NCI-H1930 (cell line): ENCODE measurements at places on chromosomes 4 and X.

- DNase-seq = no peak
Measured at GRCh38 chrX:45903781-45904201, 641.4 kb downstream of the ZNF674 start.

DNA sequence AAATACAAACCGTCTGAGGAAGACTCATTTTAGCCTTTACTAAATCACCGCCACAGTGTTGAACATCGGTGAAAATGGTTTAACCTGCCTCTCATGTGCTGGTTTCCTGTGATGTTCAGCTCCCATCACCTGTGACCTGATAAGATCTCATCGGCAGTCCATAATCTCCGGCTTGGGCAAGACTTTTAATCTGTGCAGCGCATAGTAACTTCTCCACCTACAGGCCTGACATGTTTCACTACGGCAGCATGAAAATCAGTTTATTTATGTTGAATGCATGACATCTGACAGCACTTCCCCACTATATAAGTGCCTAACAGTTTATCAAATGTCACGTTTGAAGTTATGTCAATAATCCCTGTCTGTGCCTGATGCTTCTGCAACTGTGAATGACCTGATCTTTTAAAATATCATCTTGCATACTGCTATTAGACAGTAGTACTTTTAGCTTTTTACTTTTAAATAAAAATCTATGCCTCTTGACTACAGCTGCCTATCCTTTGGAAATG, 1919.8 kb upstream of the AGA start:
- DNase-seq = no peak

DNA sequence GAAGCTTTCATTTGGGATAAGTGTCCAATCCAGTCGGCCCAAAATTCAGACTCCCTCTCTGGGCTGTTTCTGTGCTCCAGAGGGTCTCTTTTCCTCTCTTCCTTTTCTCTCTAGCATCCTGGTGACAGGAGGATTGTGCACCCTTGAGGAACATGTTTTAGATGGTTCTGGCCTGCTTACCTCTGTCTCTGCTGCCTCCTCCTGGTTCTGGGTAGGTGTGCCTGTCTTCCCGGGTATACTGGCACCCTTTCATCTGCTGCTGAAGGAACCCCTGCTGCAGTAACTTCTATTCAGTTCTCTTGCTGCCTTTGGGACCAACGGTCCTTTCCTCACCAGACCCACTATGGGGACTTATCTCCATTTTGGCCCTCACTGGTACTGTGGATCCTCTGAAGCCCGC, 53.2 kb downstream of the HMGB2 start:
- DNase-seq = no peak

DNA sequence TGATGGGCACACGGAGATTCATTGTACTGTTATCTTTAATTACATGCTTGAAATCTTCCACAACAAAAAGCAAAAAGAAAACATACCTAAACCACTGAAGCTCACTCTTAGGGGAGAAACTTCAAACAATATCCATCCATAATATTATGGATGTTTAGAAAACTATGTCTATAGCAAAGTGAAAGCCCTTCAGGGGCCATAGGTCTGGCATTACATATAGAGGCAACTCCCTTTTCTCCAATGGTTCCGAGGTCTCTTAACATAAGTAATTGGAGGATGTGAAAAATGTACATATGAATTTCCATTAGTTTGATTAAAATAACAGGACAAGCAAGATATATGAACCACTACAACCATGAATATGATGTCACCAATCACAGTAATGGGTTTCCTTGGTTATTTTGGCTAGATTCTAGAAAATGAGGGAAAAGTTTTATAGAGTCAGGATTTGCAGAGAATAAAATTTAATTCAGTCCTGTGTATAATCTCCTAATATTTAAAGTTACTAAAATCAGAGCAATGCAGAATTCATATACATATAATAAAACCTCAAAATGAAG, 10.8 kb downstream of the UGDH start:
- DNase-seq = no peak

GRCh38 chr4:41455206-41455605, 82.8 kb upstream of the LIMCH1 start:
- DNase-seq = no peak

DNA sequence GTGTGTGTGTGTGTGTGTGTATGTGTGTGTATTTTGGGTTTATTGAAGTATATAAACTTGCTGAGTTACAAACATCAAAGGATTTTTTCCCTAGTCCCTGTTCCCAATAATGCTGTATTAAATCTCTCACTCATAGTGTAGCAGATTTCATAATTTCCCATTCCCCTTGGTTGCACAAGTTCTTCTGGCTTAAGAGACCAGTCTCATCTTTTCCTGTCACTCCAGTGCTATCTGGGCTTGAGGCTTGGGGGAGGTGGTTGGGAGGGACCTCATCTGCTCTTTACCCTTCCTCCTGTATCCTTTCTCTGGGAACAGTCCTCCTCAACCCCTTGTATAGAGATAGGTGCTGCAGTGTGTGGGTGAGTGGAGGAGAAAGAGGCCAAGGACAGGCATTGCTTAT, 285.4 kb upstream of the BOD1L1 start:
- DNase-seq = no peak

DNA sequence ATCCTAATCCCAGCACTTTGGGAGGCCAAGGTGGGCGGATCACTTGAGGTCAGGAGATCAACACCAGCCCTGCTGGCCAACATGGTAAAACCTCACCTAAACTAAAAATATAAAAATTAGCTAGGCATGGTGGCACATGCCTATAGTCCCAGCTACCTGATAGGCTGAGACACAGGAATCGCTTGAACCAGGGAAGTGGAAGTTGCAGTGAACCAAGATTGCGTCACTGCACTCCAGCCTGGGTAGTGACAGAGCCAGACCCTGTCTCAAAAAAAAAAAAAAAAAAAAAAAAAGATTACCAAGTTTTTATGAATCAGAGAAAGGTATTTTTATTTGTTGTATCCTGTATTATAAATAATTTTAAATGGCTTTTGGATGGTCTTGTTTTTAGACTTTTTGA, 15.1 kb downstream of the TRAPPC11 start:
- no peak for DNase-seq

GRCh38 chr4:53618321-53618720, 27.0 kb upstream of the LNX1 start:
- DNase-seq = peak; percentile 81

DNA sequence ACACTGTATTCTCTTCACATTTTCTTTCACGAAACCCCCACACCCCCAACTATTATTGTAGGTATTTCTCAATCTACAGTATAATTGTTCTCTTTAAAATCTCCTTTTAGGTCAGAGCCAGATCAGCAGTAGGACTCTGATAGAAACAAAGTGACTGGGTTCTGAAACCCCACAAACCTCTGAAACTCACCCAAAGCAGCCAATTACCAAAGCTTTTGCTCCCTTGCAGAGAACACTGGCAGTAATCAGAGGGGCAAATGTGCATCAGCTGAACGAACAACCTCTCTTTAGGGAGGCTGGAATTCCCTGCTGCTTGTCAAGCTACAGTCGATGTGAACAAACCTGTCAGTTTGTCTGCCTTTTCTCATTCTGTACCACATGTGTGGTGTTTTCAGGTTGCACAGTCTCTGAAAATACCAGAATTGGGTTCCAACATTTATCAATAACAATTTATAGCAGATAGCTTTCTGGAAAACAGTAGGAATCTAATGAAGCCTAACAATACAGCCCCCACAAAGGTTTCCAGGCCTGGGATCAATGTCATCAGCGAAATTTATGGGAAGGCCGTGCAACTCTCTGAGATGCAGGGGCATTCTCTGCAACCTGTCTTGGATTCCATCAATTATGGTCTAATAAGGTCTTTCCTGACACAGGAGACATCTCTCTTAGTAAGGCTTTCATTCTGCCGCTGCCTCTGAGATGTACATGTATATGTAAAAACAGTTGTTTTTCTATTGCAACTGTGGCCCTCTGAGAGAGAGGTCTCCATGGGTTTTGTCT, 395.9 kb downstream of the GPAT3 start:
- DNase-seq = no peak

- DNase-seq = no peak
Measured at GRCh38 chr4:95050980-95051701, 293.4 kb downstream of the BMPR1B start.

GRCh38 chrX:69029771-69030170, 135.5 kb downstream of the PJA1 start:
- no peak for DNase-seq

- no peak for DNase-seq
Measured at GRCh38 chrX:106716004-106716403, 10.5 kb upstream of the RNF128 start.

DNA sequence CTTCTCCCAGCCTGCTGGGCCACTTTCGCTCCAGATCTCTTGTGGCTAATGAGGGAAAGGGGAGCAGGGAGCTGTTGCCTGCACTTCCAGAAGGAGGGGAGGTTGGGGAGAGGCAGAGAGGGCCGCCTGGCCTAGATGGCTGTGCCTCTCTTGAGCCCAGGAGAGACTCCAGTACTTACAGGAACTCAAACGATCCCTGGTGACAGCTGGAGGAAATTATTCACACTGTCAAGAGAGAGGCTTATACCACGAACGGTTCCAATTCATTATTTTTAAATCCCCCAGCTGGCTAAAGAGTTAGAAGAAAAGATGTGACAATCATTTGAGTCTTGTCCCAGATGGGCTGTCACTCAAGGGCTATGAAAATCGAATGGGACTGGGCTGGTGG, 96.1 kb downstream of the PHKA2 start:
- DNase-seq = no peak

DNA sequence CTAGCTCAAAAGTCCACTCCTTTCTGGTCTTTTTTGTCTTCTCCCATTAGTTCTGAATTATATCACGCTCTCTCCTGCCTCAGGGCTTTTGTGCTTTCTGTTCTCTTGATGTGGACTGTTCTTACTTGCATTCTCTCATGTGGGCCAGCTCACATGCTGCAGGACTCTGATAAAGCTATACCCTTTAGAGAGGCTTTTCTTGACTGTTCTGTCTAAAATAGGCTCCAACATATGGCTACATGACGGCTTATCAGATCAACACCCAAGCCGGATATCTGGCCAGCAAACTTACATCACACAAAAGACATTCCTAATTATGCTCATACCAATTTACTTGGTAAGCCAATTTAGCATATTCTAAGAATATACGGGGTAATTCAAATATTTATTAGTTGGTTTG, 1494.5 kb downstream of the TECRL start:
- no peak for DNase-seq

- no peak for DNase-seq
Measured at GRCh38 chrX:132206259-132206658, 13.0 kb downstream of the RAP2C start.
